COLO829 (cell line): ENCODE measurements at places on chromosomes 1 and 21.

DNA sequence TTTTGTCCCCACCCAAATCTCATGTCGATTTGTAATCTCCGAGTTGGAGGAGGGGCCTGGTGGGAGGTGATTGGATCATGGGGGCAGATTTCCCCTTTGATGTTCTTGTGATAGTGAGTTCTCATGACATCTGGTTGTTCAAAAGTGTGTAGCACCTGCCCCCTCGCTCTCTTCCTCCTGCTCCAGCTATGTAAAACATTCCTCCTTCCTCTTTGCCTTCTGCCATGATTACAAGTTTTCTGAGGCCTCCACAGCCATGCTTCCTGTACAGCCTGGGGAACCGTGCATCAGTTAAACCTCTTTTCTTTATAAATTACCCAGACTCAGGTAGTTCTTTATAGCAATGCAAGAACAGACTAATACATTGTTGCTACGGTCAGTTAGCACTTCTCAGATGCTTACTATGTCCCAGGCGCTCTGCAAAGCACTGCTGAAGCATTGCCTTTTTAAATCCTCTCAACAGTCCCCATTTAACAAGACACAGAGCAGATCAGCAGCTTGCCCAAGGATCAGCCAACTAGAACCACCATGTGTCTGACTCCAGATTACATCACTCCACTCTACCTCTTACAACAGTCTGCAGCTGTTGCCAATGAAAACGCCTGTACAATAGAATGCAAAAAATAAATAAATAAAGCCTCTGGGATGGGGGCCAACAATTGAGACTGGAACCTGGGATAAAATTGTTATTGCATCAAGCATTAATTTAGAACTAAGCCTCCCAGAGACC is 52.4 kb upstream of the USP1 start:
- no peak for DNase-seq

- DNase-seq, result no peak
Observed at GRCh38 chr1:215064327-215064726, 18.2 kb upstream of the KCNK2 start.

- no peak for DNase-seq
Observed at GRCh38 chr1:225998560-225999226, 450 bp downstream of the SDE2 start.

DNA sequence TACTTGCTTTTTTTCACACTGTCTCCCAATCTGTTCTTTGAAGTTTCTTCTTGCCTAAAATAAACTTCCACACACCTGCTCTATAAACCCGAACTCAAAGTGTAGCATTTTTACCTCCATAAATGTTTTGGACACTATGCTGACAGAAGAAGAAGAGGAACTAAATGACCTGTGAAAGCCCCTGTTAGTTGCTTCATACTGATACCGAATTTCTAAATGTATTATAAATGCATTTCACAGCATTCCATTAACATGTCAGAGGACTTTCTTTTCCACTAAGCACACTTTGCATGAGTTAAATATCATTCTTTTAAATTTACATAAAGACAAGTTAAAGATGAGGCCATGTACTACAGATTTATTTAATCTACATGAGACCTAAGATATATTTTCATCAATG is 281.0 kb downstream of the SMYD3 start:
- no peak for DNase-seq

- no peak for DNase-seq
Observed at GRCh38 chr1:172393354-172393753, 27.1 kb upstream of the C1orf105 start.

DNA sequence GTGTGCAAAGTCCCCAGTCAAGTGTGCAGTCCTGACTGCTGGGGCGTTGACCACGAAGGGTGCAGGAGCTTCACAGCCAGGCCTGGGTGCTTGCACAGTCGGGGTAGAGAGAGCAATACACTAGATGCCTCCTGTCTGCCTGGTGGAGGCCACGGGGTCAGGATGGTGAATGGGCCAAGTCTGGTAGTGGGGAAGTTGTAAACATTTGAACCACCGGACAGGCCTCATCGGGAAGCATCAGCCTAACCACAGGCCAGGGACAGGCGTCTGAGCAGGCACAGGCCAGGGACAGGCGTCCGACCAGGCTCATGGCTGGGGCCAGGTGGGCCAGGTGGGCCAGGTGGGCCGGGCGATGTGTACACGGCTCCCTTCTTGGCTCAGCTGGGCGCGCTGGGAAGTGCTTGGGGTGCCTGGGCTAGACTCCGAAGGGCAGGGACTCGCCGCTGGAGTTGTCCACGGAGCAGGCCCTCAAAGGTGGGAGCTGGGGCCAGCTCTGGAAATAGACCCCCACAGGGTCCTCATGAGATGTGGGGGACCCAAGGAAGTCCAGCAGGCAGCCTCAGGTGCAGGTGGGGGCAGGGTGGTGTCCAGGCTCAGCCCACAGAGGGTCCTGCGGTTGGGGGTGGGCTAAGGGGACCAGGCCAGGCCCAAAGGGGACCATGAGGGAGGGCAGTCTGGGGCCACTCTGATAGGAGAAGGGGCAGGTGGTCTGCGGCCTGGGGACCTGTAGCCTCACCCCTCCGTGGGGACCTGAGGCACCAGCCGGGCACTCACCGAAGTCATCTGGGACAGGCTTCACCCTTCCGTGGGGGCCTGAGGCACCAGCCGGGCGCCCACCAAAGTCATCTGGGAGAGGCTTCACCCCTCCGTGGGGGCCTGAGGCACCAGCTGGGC is 15.0 kb downstream of the COL6A1 start:
- DNase-seq, result no peak

GRCh38 chr1:227766015-227766634 is 30.9 kb downstream of the SNAP47 start:
- DNase-seq, result no peak
